ENCODE measurements at places on chromosomes 6 and 20. TPM values are rescaled to one million over a fixed set of nuclear protein-coding genes. Genes with fewer than 3 reads are reported as not detected.

Gene HELZ2
- 33.4 TPM for total RNA-seq

Gene OR2B2
- not detected for total RNA-seq

Gene LINC00237
- not detected for total RNA-seq

Gene ZBTB46
- 3.2 TPM for total RNA-seq

Gene KHDRBS2
- not detected for total RNA-seq

Gene KHDC1L
- not detected for total RNA-seq

Gene SLC32A1
- not detected for total RNA-seq

Gene TGIF2
- 18.4 TPM for total RNA-seq

Gene TLDC2
- total RNA-seq = not detected

Gene SSTR4
- total RNA-seq = not detected

Gene TRIM40
- not detected for total RNA-seq

Gene SIRT5
- total RNA-seq = 7.3 TPM

Gene NTSR1
- total RNA-seq = 0.43 TPM

Gene OSTM1
- total RNA-seq = 24.8 TPM

Gene DPPA5
- total RNA-seq = not detected

Gene IP6K3
- not detected for total RNA-seq

Gene IL17F
- not detected for total RNA-seq

Gene TAAR8
- total RNA-seq = not detected

Gene CRYBG1
- total RNA-seq = 55.7 TPM

Gene ADGRG6
- 12.2 TPM for total RNA-seq

Gene ARMH2
- not detected for total RNA-seq

Gene GNAS-AS1
- total RNA-seq = 0.57 TPM

Gene TMEM74B
- total RNA-seq = 0.79 TPM

Gene PROCR
- 337 TPM for total RNA-seq

Gene GSTA2
- total RNA-seq = not detected

Gene SCGN
- total RNA-seq = 0.13 TPM

Gene SLC4A11
- 3.6 TPM for total RNA-seq

Gene LTB
- 0.80 TPM for total RNA-seq

Gene ADGRB3
- under 0.01 TPM for total RNA-seq

Gene VPS16
- total RNA-seq = 29.5 TPM

Gene LHFPL5
- not detected for total RNA-seq

Gene SCUBE3
- 0.72 TPM for total RNA-seq

Gene SLC52A3
- 0.07 TPM for total RNA-seq

Gene RSPO3
- total RNA-seq = 5.1 TPM

Gene TP53RK
- 21.7 TPM for total RNA-seq

Gene OTOR
- not detected for total RNA-seq

Gene ANKRD66
- not detected for total RNA-seq

Gene SIRPB1
- 0.14 TPM for total RNA-seq

Gene WFDC12
- total RNA-seq = not detected
